ENCODE measurements at places on chromosomes 7 and 10. TPM values are rescaled to one million over a fixed set of nuclear protein-coding genes. Genes with fewer than 3 reads are reported as not detected.

GRCh38 chr10:109964318-109964717, 41.0 kb upstream of the XPNPEP1 start:
- DNase-seq = no peak

DNA sequence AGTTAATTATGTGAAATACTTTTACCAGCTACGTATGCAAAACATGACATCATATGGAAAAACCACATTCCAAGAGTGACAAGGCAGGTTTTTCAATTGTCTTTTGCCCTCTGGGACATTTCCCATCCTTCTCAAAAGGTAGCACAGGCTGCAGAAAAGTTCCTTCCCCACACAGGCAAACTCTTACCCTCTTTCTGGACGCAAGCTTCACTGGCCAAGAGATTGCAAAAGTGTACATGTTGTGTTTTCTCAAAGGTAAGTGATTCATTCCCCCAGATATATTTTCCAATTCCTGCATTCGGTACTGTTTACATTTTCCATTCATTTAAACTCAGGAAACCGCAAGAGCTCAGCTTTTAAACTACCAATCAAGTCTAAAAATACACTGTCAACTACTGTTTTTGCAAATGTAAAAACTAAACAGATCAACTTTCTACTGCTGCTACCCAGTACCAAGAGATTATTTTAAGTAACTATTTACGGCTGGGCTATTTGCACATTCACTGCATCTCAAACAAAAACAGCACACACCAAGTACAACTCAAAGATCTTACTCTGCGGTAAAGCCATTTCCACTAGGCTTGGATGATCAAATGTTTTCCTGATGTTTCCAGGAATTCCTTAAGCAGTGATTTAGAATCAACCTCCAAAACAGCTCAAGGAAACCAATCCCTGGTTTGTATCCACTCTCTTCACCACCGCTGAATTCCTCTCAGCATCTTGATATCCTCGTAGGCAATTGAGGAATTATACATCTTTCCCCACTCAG, 233.6 kb upstream of the CCDC6 start:
- no peak for DNase-seq

DNA sequence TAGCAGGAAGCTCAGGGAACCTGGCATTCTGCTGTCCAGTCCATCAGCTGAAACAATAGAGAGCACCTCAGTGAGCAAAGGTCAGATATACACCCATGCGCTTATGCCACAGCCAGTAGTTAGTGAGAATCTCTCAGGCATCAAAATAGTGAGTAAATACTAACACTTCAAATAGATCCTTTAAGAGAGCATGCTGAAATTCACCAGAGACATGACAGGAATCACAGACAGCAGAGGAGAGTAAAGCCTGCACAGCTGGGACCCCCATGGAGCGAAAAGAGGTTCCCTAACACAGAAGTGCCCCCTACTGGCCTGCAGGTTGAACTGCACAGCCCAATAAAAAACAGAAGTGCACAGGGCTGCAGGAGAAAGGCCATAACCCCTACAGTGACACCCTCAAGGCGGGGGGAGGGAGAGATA, 57.6 kb upstream of the ANTXRL start:
- DNase-seq = peak; percentile 68

DNA sequence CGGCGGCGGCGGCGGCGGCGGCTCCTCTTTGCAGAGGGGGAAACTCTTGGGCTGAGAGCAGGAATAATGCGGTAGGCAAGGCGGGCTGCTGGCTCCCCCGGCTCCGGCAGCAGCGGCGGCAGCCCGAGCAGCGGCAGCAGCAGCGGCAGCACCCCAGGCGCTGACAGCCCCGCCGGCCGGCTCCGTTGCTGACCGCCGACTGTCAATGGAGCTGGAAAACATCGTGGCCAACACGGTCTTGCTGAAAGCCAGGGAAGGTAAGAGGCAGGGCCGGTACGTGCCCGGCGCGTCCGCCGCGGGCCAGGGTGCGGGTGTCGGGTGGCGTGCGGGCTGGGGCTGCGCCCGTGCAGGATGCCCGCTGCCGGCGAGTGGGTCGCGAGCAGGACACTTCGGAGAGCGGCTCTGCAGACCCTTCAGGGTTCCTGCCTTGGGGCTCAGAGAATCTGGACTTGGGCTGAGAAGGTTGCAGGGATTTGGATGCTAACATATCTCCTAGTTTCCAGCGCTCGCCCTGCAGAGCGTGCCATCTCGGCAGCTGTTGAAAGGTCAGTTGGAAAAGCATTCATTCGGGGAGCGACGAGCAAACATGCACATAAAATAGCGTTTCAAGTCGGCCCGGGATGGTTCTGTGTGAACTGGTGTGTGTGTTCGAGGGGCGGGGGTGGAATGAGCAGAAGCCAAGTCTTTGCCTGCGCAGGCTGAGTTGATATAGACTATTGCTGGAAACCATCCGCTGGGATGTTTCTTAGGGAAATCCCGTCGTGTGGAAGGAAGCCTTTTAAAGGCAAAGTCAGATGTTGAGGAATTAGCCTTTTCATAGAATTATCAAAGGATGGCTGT, 562 bp downstream of the GRK5 start:
- peak; percentile 51 for DNase-seq

DNA sequence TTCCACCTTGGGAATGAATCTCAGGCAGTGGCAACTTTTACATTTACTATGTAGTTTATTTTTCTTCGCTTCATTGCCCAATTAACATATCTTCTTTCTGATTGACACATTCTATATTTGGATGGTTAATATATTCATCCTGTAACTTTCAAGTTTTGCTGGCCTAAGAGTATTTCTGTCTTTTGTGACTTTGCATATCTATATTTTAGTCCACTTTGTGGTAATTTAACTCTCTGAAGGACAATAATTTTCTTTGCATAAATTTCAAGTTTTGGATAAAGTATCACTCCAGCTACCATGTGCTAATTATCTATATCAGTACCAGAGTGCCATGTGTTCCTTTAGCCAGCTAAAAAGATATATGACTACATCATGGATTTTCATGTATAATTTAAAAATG, 151.5 kb upstream of the KAT6B start:
- no peak for DNase-seq

ABCF2 gene
- total RNA-seq = 43.7 TPM

LIPK gene
- not detected for total RNA-seq

All from WTC11 (cell line).